Iris pigment epithelial cell (primary cell): ENCODE measurements at places on chromosomes 2 and 18.

DNA sequence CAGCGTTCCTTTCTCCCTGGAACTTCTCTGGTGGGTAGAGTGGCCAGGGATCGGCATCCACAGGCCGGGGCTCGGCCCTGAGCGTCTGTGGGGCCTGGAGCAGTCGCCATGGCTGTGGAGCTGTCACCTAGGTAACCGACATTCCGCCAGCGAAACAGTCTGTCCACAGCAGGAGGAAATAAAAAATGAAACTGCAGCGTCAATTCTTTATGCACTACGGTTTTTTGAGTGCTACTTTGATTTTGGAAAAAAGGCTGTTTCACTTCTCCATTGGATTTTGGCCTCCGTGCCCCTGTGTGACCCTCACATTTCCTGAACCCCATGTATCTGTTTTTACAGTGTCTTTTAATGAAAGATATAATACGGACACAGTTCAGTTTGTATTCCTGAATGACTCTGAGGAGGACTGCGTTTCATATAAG, 163.4 kb downstream of the LDLRAD4 start:
- DNase-seq = peak; percentile 75

- no peak for DNase-seq
Observed at GRCh38 chr2:14816069-14817060, 183.8 kb downstream of the LRATD1 start.

GRCh38 chr2:148533685-148534084, 110.9 kb upstream of the EPC2 start:
- DNase-seq = no peak

- peak; percentile 97 for DNase-seq
Observed at GRCh38 chr2:36450466-36451196, 95.1 kb downstream of the CRIM1 start.

DNA sequence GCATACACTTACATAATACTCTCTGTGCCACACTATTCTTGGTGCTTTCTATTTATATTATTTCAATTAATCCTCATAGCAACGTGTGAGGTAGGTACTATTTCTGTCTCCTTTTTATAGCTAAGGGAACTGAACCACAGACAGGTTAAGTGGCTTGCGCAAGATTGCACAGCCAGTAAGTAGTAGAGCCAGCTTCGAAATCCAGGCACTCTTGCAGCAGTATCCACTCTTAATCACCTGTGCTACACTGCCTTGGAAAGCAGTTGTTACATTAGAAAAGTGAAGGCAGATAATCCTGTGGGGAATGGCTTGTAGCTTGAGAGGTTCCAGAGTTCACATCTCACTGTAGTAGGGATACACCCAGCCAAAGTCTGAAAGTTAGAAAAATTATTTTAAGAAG, 198.3 kb downstream of the LDLRAD4 start:
- no peak for DNase-seq

- DNase-seq = no peak
Observed at GRCh38 chr2:9221223-9221622, 14.6 kb downstream of the ASAP2 start.

DNA sequence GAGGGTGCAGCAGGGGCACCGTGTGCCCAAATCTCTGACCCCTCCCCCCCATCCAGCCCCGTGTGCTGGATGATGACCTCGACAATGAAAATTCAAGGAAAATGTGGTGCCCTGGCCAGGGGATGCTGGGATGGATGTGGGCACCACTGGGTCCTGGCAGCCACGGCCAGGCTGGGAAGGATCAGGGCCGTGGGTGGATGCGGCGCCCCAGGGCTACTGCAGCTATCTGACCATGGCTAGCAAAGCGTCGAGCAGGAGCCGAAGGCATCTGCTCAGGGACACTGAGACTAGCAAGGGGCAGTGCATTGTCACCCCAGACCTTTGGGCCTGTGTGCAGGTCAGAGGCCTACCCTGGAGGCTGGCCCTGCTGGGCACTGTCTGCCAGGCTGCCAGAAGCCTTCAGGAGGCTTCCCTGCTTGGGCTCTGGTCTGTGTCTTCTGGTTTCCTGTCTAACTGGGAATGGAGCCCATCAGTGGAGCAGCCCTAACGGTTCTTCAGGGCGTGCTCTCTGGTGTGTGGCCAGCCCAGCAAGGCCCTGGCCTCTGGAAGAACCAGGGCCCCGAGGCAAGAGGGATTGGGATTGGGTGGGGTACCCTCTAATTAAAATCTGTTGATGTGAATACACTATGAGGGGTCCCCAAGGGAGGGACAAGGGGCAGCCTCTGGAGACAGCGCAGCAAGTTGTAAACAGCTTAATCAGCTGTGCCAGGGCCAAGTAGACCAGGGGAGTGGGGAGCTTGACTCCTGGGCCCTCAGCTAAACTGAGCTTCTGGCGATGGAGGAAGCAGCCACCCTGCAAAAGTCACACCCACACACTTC, 98.0 kb downstream of the STPG4 start:
- DNase-seq = no peak

DNA sequence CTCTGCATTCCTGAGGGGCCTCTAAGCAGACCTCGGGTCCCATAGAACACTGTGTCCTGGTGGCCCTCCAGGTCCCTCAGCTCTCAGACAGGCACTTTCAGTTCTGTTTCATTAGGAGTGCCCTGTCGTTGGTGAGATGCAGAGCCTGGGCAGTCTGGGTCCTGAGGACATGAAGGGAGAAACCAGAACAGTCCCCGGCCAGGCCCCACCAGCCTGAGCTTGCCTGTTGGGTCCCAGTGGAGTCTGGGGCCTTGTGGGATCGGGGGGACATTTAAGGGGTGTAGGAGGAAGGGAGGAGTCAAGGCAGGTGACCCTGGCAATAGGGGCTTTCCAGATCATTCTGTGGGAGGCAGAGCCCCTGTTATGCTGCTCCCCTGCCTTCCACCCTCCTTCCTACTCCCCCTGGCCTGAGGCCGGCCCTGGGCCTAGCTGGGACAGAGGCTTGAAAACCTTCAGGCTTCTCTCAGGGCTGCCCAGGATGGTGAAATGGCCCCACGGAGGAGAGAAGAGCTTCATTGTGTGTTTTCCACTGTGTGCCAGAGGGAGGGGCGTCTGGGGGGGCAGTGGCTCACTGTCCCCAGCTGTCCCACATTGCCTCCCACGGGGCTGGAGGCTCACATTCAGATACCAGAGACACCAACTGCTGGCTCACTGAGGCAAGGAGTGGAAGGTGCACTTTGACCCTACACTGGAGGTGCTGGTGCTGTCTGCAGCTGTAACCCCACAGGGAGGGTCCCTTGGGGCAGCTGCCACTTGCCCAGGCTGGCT, 26.6 kb upstream of the CATIP start:
- DNase-seq = no peak

DNA sequence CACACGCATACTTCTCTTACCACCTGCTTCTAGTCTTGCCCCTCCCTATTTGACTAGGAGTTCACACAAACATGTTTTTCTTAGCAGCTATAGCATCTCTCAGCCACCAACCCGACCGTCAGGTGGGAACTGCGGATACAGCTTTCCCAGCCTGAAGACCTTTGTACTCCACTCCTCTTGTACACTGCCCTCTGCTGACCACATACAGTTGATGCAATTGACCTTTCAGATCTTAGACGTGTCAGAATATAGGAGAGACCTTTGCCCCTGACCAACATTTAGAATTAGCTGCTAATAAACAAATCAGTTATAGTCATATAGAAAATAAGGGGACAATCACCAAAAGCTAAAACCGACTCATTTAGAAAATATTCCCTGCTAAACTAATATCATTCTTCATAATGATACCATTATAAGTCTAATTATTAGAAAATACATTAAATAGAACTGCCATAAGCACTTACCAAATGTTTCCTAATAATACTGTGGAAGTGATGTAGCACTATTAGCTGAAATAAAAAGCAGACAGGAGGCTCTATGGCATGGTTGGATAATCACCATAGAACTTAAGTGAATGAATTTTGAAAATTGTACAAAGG, 208.4 kb downstream of the RAD51AP2 start:
- peak; percentile 64 for DNase-seq
